AG04450 (cell line): ENCODE measurements at places on chromosomes 4 and X. TPM values are rescaled to one million over a fixed set of nuclear protein-coding genes. Genes with fewer than 3 reads are reported as not detected.

DNA sequence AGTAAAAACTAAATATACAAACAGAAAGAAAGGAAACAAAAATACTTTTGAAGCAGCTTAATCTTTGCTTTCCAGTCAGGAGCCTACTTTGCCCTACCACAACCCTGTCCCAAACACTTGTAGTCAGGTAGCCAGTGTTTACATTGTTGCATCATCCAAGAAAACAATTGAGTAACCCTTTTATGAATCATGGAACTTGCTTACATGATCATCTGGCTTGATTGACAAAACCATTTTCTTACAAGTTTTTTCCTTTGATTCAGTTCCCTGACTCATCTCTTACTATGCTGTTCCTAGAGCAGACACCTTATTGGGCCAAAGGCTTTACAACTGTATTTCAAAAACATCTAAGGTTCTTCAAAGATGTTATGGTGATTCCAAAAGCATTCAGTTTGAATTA is 740.1 kb downstream of the KLHL13 start:
- no peak for DNase-seq

GRCh38 chrX:103734125-103734760 is 23.5 kb downstream of the TMEM31 start:
- no peak for DNase-seq

The SMIM10 gene
- polyA plus RNA-seq, result 8.3 and 10.7 TPM in 2 replicates

The USP53 gene
- 15.6 and 19.0 TPM in 2 replicates for polyA plus RNA-seq

DNA sequence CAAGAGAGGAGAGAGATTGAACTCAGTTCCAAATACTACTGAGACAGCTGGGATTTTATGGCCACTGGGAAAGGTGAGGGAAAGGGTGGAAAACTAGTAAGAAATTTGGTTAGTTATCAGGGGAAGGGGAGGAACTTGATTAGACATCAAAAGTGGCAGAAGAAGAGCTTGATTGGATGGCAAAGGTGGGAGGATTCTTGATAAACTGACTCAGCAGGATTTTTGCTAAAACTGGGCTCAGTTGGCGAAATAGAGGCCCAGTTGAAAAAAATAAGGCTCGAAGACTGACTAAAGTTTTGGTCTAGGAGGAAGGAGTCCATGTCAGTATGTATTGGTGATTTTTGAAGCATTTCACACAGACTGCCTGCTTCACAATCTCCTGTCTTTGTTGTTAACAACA is 10.0 kb downstream of the BEX3 start:
- DNase-seq, result no peak

DNA sequence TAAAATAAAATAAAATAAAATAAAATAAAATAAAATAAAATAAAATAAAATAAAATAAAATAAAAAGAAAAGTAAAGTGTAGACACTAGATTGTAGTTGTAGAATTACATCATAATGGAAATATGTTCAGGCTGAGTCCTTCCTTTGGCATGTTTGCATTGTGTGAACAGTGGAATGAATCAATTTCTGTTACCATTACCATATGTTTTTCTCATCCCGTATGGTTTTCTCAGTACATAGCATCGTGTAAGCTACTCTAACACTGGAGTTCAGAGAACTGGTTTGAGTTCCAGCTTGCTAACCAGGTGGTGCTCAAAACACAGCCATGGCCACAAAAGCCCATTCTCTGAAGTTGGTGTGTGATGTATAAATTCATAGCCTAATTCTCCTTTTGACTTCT is 45.9 kb downstream of the USP11 start:
- peak; percentile 44 for DNase-seq

The MRFAP1 gene
- 252 and 298 TPM in 2 replicates for polyA plus RNA-seq

GRCh38 chr4:55002431-55002830 is 123.0 kb downstream of the KDR start:
- no peak for DNase-seq
